Nucleus accumbens (tissue), 56 donors: ENCODE measurements at places on chromosomes 7 and 10.

GRCh38 chr7:24075426-24075810 is 208.6 kb upstream of the NPY start:
- DNase-seq, result no peak

GRCh38 chr10:67385089-67385488 is 310.9 kb downstream of the CTNNA3 start:
- DNase-seq, result no peak

DNA sequence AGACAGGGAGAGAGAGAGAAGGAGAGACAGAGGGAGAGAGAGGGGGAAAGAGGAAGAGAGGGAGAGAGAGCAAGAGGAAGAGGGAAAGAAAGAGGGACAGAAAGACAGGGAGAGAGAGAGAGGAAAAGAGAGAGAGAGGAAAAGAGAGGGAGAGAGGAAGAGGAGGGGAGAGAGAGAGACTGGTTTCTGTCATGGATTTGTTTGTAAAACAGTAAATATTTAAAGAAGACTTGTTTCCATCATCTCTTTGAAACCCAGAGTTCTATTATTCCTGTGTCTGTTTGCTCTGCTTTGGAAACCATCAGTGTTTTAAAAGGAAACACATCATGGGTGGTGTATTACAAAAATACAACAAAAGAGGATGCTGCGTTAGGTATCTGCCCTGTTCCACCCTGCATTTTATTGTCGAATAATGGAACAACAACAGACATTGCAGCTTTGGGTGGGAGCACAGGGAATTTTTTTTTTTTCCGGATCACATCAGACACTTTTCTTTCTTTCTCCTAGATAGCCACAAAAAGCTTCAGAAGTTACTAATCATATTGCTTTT is 150.7 kb upstream of the RSU1 start:
- DNase-seq, result no peak

DNA sequence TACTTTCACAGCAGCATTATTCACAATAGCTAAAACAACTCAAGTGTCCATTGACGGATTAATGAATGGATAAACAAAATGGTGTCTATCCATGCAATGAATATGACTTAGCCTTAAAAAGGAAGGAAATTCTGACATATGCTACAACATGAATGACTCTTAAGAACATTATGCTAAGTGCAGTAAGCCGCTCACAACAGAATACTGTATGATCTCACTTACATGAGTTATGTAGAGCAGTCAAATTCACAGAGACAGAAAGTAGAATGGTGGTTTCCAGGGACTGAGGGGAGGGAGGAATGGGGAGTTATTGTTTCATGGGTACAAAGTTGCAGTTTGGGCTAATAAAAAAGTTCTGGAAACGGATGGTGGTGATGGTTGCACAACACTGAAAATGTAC is 282.0 kb downstream of the GRID1 start:
- no peak for DNase-seq

DNA sequence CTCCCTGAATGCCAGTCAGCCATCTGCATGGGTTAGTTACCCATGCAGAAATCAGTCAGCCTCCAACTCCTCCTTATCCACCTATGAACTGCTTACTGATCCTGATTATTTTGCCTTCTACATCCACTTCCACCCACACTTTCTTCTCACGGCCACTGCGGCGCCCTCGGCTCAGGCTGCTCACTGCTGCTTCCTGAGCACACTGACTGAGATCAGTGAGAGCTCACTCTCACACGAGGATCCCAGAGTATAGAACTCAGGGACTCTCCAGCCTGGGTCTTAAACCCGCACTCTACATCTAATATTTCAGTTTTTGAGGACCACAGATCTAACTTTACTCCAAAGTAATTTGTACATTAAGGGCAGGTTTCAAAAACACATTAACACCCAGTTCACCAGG is 64.4 kb downstream of the GRB10 start:
- no peak for DNase-seq

- no peak for DNase-seq
Measured at GRCh38 chr10:52649511-52649910, 123.1 kb downstream of the MBL2 start.

- no peak for DNase-seq
Measured at GRCh38 chr7:17274551-17275245, 23.8 kb upstream of the AHR start.

GRCh38 chr7:39187130-39187529 is 209.4 kb downstream of the POU6F2 start:
- no peak for DNase-seq

DNA sequence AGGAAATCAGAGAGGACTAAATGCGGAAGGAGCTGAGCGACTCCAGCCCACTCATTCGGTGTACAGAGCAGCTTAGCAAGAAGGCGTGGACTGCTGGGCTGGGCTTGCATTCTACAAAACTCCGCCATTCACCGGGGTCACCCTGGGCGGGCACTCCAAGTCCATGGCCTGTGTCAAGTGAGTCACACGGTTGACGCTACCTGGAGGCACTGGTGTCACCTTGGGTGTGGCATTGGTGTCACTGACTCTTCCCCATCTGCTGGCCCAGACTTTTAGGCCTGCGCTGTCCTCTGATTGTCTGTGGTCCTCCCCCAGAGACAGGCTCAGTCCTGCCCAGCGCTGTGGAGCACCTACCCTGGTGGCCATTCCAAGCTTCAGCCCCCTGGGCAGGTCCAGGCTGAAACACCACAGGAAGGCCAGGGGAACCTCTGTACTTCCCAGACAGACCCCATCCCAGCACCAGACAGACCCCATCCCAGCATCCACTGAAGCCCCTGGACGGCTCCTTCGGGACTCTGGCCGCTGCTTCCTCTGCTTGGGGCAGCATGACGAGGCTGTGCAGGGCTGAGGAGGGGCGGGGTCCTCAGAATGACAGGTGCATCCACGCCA is 30.6 kb upstream of the CNPY1 start:
- DNase-seq, result no peak

- no peak for DNase-seq
Measured at GRCh38 chr7:4641091-4641666, 40.9 kb upstream of the FOXK1 start.

DNA sequence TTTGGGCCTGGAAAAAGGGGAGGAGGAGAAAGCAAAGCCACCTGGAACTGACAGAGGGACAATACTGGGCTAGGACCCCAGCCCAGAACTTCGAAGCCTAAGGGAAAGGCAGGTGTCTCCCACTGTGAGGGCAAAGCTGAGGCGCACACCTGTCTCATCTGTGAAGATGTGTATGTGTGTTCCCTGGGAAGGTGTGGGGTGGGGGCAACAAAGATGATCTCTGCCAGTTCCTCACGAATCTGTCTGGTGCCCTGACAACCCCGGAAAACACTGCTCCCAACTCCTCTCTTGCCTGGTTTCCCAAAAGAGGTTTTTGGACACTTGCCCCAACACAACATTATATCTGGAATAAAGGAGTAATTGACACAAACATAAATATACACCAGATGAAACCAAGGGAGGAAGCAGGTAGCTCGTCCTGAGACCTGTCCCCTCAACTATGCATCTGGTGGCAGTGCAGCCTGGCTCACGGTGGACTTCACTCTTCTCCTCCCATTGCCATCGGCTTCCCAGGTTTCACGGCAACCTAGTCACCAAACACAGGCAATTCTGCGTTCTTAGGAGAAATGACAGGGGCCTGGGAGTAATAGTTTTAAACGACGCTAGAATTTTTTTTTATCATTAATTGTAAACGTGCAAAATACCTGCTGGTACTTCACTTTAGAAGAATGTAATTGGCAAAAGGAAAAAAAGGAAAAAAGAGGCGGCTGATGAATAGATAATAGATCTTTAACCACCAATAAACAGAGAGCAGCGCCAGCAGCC is 1.7 kb upstream of the EMX2 start:
- DNase-seq, result no peak

- DNase-seq, result no peak
Measured at GRCh38 chr10:46052057-46052790, 6.2 kb upstream of the MSMB start.

DNA sequence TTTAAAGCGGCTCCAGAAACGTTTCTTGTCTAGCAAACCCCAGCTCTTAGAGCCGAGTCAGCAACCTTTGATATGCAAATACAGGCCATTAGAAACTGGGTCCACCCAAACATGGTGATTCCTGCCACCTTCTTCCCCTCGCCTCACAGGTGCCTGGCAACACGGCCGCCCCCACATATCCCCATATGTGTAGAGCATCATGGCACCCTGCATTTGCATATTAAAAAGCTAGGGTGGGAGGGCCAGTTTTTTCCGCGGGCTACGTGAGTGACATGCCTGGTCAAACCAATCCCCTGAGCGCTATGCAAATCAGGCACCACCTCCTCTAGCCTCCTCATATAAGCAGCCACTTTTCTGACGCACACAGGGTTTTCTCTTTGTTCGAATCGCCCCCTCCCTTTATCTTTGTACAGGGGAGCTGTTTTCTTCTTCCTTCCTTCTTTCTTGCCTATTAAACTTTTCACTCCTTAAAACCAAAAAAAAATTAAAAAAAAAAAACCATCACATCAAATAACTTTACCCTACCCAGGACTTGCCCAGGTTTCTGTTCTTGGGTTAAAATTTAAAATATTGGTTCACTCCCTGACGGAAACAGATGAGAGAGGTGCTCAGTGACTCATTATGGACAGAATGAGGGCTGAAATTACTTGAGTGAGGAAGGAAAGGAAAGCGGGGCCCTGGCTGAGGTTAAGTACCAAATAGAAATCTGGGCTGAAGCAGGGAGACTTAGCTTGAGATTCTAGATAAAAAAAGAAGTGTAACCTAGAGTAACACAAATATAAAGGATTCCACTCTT is 59.8 kb downstream of the COA1 start:
- DNase-seq, result peak; percentile 63

DNA sequence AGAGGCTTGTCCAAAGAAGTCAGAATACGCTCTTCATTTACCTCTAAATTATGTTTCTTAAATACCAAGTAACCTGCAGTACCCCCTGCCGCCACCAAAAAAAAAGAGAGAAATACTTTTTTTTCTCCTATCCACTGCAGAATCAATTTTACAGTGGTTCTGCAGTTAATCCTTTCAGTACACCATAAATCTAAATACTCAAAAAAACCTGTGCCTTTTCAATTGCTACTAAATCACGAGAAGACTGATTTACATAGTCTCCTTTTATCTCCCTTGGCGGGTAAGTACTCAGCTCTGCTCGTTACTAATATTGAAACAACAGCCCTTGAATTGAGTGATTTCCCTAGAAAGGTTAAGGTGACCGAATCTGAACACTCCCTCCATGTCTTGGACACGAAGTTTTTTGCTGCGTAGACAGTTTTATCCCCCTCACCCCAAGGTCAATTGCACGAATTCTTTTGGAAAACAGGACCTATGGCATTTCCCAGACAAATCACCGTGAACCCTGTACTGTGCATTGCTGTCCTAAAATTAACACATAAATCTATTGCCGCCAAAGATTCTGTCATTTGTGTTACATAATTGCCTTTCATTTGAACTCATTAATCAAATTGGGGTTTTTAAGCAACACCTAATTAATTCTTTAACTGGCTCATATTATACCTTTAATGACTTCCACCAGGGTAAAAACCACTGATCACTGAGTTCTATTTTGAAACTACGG is 512 bp upstream of the VIM start:
- no peak for DNase-seq

- DNase-seq, result peak; percentile 9
Measured at GRCh38 chr7:28654110-28654509, 241.8 kb downstream of the CREB5 start.

DNA sequence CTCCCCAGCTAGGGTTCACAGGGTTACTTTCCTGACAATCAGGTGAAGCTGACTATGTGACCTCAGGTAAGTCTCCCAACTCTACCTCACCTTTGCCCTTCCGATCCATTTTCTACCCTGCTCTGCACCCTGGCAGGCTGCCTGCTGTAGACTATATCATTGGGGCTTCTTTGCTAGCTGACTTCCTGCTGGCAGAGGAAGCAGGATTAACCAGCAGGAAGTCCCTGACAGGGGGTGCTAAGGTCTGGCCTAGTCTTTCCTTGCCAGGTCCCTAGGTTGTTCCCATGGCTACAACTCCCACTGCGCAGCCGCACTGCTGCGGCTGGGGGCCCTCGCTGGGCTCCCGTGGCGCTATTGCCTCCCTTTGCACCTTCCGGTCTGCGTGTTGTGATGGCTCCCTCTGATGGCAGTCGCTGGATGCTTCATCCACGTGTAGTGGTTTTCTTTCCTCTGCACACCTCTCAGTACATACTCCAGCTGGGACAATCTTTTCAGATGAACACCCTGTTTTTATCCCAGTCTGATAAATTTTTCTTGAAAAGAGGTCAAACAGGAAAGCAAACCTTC is 365.9 kb downstream of the REEP3 start:
- DNase-seq, result no peak

- DNase-seq, result no peak
Measured at GRCh38 chr7:45922810-45923209, 1.7 kb upstream of the IGFBP3 start.

GRCh38 chr7:38244516-38244915 is 28.9 kb downstream of the TARP start:
- no peak for DNase-seq

GRCh38 chr10:114870486-114870885 is 48.9 kb downstream of the FHIP2A start:
- DNase-seq, result no peak

GRCh38 chr7:36002900-36003299 is 150.2 kb upstream of the EEPD1 start:
- DNase-seq, result no peak

GRCh38 chr7:30657131-30657530 is 25.1 kb downstream of the CRHR2 start:
- DNase-seq, result no peak

GRCh38 chr7:42745357-42746059 is 166.4 kb downstream of the C7orf25 start:
- DNase-seq, result no peak

DNA sequence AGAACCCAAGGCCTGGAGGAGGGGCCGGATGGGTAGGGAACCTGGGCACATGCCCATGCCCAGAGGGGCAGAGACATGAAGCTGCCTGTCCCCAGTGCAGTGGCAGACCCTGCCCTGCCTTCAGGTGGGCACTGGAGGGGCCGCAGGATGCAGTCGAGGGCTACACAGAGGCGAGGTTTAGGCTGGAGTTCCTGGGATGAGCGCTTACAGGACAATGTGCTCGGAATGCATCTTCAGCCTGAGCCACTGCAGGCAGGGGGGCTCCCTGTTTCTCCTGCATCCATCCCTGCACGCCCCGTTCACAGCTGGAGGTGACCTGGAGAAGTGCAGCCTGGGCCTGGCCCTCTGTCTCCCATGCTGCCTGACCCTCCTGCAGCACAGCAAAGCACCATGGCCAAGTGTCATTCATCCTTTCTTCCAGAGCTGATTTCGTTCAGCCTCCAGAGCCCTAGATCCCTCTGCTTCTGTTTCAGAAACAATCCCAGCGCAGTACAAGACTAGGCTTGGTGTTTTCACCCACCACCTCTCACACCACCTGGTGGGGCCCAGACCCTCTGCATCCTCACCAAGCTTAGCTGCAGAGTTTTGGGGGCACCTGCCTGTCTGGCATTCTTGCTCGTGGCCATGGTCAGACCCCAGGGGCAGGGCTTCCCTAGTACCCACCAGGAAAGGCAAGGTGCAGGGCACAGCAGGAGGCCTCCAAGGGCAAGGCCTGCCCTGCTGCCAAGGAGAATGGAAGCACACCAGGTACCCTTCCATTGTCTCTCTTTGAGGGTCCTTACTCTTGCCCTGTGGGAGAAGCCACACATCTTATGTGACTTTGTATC is 311.9 kb downstream of the TCERG1L start:
- no peak for DNase-seq

- DNase-seq, result no peak
Measured at GRCh38 chr10:71911296-71911953, 52.8 kb upstream of the CHST3 start.
